Stromal cell of bone marrow (primary cell): ENCODE measurements at places on chromosomes 12 and 14.

- no peak for DNase-seq
Observed at GRCh38 chr12:91926848-91927247, 218.8 kb downstream of the BTG1 start.

GRCh38 chr12:126506426-126507182 is 1441.4 kb downstream of the AACS start:
- DNase-seq: no peak

- no peak for DNase-seq
Observed at GRCh38 chr14:70827347-70827746, 18.0 kb upstream of the MAP3K9 start.

- DNase-seq: peak; percentile 40
Observed at GRCh38 chr14:77707355-77707723, 484 bp downstream of the ALKBH1 start.

DNA sequence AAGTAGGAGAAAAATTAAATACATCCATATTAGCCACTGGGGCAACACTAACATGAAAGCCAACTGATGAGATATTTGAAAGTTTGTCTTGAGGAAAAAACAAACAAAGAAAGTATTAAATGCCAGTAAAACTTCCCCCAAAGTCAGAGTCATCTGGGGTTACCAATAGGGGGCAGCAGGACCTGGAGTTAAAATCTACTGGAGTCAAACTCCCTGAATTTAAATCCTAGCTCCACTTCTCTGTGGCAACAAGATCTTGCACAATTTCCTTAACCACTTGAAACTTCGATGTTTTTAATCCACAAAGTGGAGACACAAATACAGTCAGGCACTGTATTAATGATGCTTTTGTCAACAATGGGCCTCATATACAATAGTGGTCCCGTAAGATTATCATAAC is 14.4 kb downstream of the PLEKHG7 start:
- DNase-seq: peak; percentile 64

GRCh38 chr14:81385419-81385818 is 14.7 kb downstream of the STON2 start:
- no peak for DNase-seq

DNA sequence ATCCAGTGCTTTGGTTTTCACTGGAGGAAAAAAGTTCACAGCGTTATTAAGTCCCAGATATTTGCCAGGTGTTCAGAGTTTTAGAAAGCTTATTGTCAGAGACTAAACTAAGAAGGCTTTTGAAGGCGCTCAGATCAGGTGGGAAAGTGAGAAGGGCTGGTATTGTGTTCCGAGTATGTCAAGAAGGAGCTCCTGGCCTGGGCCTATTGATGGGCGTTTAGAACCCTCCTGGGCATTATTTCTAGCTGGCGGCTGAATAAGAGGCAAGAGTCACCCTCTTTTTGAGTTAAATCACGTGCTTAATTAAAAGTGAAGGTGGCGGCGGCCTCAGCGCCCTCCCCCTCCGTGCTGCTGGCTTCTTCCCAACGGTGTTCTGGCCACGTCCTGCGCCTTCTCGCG is 20.9 kb upstream of the GNS start:
- no peak for DNase-seq

GRCh38 chr12:87687362-87687761 is 341.8 kb downstream of the C12orf50 start:
- no peak for DNase-seq

DNA sequence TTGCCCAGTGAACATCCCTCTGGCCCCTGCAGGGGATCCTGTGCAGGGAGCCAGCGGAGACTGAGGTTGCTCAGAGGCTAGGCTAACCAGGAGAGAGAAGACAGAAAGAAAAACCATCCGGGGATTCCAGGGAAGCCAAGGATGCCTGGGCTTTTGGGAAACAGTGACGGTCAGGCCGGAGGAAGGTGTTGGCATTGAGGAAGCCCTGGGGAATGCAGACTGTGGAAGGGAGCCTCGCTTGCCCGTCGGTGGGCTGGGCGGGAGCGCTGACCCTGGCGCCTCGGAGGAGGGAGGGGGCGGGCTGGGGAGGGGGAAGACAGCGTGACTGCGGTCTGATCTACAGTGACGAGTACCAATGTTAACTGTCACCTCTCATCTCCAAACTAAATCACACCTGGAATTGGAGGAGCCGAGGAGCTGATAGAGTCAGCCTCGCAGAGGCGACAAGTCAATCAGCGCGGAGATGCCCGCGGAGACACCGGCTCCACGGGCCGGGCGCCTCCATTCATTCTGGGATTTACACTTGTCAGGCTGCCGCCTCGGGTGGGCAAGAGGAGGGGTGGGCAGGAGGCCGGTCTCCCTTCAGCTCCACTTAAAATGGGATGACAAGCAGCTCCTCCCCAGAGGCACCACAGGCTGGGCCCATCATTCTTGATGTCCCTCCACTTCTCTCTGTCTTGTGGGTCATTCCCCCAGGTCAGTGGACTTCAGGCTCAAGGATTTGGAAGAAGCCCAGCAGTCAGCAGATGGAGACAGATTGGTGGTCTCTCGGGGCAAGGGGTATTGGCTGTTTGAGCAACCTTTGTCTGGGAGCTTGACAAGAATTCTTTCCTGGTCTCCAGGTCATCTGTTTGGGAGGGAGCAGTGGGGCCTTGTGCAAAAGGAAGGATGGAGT is 20.4 kb upstream of the GPATCH2L start:
- DNase-seq: no peak

DNA sequence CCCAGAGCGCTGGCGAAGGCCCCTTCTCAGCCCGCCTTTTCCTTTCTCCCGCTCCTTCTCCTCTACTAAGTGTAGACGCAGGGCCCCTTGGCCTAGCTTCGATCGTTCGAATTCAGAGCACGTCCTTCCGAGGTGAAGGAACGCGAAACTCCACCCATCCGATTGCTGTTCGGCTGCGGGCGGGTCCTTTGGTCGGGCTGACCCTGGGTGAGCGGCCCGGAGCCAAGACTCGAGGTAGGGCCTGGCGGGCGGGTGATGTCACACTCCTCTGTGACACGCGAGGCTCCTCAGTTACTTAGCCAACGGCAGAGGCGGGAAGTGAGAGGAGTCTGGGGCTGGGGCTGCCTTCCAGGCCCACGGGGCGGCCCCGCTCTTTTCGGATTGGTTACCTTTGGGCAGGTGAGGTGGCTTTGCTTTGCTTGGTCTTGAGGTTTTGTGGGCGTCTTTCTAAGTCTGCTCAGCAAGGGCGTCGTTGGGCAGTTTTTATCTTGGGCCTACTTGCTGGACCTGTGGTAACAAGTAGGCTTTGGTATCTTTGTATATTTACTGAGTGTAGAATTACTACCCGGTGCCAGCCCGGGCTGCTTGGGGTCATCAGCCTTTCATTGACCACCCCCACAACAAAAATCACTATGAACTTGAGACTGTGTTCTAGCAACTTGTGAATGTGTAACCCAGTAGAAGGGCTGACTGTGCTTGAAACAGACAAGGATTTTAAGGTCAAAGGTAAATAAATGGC is 694 bp downstream of the TMBIM6 start:
- DNase-seq: peak; percentile 65

DNA sequence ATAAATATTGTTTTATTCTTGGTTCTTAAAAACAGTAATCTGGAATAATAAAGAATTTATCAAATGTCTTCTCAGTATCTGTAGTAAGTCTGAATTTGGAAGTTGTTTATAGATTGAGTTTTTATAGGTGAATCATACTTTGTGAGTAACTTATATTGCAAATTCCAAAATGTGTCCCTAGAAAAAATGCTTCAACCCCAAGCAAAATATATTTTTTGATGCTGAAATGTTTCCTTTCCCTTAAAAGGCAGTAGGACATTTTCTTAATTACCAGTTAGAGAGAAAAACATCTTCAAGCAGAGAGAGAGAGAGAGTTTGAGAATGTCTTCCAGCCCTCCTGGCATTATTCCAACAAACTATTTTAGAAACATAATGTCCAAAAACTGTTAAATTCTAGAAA is 37.9 kb downstream of the PELI2 start:
- DNase-seq: no peak

DNA sequence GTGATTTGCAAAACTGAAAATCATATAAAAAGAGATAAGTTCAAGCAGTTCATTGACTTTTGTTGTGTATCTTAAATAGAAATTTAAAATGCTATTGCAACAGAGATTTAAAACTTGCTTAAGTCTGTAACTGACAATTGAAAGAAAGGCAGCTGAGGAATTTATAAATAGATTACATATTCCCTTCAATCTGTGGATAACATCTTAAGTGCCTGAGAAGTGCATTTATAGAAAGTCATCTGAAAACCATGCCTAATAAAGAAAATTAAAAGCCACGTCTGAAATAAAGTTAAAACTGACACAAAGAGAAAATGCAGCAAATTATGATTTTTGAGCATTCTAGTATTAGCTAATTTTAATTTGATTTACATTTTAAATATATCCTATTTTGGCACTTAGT is 479.8 kb downstream of the MDGA2 start:
- no peak for DNase-seq

- no peak for DNase-seq
Observed at GRCh38 chr14:55794655-55795595, 214.9 kb downstream of the KTN1 start.

- no peak for DNase-seq
Observed at GRCh38 chr14:93705513-93706156, 82.7 kb downstream of the PRIMA1 start.
